ENCODE measurements at places on chromosomes 7 and 10.

- DNase-seq, result peak; percentile 55
Observed at GRCh38 chr7:155815332-155816191, 3.3 kb upstream of the SHH start.

DNA sequence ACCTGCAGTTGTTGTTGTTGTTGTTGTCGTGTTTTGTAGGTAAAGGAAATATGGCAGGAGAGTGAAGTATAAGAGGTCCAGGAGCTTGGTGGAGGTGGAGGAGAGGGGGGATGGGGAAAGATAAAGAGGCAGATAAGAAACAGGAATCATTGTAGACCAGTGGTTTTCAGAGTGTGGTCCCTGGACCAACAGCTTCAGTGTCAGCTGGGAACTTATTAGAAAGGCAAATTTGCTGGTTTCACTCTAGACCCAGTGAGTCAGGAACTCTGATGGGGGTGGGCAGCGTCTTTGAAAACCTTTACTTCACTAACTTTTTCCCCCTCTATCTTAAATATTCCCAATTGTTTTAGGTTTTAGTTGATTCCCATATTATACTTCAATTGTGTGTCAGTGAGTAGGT is 241.5 kb downstream of the AUTS2 start:
- no peak for DNase-seq

GRCh38 chr10:14773551-14774213 is 1.0 kb downstream of the FAM107B start:
- no peak for DNase-seq

- no peak for DNase-seq
Observed at GRCh38 chr10:32148864-32149251, 92.6 kb upstream of the KIF5B start.

- no peak for DNase-seq
Observed at GRCh38 chr7:117411539-117411938, 15.8 kb downstream of the ASZ1 start.

DNA sequence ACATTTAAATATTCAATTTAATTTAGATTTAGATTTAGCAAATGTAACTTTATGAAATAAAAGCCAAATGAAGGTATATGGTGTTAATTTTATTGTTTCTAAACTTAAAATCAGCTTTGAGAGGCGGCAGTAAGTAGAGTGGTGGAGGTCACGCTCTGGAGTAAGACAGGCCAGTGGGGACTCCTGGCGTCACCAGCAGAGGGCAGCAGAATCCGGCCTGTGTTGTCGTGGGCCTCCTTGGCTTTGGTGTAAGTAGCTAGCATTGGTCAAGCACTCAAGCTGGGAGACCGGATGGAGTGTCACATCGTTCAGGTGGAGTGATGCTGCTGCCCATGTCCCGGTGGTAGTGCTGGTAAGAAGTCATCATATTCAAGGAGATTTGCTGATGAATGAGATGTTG is 98.7 kb upstream of the DNAJB6 start:
- DNase-seq, result no peak

DNA sequence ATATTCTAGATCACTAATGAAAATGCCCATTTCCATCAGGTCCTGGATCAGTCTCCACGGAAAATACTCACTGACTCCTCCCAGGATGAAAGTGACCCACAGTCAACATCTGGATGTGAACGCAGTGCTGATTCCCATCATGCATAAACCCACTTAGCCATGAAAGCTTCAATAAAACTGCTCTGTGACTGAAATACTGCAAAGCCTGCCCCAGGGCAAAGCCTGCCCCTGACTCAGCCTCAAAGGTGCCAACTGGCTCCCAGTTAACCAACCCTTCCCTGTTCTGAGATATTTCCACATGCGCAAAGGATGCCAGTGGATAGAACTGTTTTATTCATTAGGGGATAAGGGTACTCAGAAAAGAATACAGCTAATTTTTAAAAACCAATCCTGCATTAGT is 24.0 kb downstream of the OSBPL3 start:
- DNase-seq, result no peak

- no peak for DNase-seq
Observed at GRCh38 chr10:125448596-125448995, 234.4 kb downstream of the TEX36 start.

GRCh38 chr10:22837771-22838170 is 90.1 kb upstream of the ARMC3 start:
- DNase-seq, result no peak

DNA sequence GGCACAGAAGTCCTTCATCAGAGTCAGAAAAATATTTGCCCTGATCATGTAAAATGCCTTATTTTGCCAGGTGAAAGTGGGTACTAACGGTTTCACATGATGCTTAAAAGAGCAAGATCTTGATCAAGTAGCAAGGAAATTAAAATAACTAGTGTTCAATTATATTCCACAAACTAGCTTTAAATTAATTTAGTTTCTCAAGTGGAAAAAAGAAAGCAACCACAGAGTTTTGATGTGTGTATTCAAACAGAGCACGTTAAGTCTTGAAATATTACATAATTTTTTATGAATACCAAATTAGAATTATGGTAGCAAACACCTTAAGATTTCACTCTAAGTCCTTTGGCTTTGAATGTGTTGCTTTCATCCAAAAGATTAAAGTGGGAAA is 47.3 kb downstream of the PIP4K2A start:
- no peak for DNase-seq

DNA sequence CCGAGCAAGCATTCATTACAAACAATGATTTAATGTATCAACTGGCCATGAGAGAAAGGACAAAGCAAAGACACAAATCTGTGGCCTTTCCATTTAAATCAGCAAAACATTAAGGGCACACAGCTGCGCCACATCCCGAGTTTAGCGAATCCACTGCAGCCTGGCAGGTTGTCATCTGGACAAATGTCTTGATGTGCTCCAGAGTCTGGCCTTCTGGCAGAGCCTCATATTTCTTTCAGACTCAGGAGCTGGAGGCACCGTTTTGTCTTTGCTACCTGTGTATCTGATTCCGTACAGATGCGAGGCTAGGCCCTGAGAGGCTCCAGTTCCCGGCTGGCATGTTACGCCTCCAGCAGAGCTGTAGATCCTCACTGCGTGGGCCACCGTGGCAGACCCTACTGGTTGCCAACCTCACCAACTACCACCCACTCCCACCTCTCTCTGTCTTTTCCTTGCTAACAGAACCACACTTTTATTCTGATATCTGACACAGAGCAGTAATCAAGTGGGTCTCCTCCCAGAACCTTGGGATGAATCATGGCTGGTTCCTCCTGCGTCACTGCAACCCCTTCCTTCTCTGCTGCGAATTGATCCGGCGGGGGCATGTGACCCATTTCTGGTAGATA is 40.9 kb upstream of the EFCAB10 start:
- DNase-seq, result no peak

DNA sequence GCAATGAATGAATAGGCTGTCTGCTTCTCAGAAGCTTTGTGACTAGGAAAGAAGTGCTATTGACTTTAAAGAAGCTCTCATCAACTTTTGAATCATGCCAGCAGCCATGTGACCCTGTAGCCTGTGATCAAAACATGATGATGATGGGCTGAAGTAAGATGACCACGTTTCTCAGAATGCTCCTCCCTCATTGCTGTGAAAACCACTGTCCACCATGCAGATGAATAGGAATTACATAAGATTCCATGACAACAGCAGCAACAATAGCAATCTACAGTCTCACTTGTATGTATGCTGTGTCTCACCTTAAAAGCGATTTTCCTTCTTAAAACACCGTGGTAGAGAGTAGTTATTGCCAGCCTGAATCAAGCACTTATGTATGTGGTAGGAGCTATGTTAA is 228.4 kb downstream of the TRIL start:
- DNase-seq, result no peak

DNA sequence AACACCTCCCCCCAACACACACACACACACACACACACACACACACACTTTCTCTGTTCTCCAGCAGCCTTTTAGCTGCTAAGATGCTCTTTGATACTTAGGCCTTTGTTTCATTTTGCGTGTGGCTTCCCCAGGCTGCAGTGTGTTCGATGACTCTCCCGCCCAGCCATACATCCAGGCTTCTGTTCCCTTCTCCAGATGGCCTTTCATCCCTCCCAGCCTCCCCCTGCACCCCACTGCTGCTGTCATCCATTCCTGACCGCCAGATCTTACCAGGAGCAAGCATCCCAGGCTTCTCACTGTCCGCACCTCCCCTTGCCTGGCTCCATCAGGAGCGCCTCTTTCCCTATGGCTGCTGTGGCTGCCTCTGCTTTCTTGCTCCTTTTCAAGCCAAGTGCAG is 77.8 kb upstream of the PPIF start:
- DNase-seq, result no peak

- DNase-seq, result no peak
Observed at GRCh38 chr10:89664203-89664602, 19.2 kb upstream of the PANK1 start.
